ENCODE measurements at places on chromosomes 2 and 18.
A peak's percentile ranks its signal among the peaks of the same experiment; 100 is the strongest.

DNA sequence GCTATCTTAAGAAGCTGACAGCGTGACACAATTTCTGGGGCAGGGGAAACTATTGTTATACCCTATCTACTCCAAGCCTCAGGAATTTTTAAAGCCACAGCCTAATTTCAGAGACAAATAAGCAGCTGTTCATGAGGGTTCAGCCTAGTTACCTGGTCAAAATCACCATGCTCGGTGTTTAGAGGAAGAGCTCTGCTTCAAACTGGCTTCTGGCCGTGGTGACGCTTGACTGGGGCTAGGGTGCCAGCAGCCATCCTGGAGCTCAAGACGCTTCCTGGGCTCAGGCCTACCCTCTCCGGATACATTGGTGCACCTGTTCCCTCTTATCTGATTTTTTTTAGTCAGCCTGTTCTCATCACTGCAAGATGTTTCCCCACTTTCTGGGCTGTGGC, 41.7 kb downstream of the FRZB start:
- DNase-seq = no peak

- DNase-seq = peak; percentile 45
Measured at GRCh38 chr18:12049978-12050811, 43.4 kb upstream of the ANKRD62 start.

- no peak for DNase-seq
Measured at GRCh38 chr2:39390216-39390615, 46.9 kb downstream of the MAP4K3 start.

GRCh38 chr2:68237404-68237803, 14.9 kb downstream of the PPP3R1 start:
- no peak for DNase-seq

- no peak for DNase-seq
Measured at GRCh38 chr18:25979369-25980040, 110.9 kb downstream of the SS18 start.

- DNase-seq = no peak
Measured at GRCh38 chr2:195482010-195482409, 175.0 kb upstream of the SLC39A10 start.

DNA sequence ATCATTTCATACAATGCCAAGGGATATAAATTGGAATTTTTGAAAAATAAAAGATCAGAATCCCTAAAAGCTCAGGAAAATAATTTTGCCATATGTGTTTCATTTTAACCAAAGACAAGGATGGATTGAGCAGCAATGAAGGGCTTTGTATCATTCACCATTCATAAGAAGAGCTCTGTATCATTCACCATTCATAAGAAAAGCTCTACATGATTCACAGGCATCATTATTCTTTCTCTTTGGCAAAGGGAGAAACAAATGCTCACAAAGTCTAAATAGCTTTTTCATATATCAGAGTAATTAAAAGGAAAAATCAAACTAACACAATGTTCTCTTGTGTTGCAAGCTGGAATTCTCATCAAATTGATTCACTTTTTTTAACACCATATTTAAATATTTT, 169.1 kb upstream of the MC4R start:
- DNase-seq = no peak

GRCh38 chr2:60963190-60963589, 54.3 kb upstream of the PEX13 start:
- no peak for DNase-seq

GRCh38 chr2:2591542-2591940, 260.5 kb upstream of the MYT1L start:
- DNase-seq = no peak

DNA sequence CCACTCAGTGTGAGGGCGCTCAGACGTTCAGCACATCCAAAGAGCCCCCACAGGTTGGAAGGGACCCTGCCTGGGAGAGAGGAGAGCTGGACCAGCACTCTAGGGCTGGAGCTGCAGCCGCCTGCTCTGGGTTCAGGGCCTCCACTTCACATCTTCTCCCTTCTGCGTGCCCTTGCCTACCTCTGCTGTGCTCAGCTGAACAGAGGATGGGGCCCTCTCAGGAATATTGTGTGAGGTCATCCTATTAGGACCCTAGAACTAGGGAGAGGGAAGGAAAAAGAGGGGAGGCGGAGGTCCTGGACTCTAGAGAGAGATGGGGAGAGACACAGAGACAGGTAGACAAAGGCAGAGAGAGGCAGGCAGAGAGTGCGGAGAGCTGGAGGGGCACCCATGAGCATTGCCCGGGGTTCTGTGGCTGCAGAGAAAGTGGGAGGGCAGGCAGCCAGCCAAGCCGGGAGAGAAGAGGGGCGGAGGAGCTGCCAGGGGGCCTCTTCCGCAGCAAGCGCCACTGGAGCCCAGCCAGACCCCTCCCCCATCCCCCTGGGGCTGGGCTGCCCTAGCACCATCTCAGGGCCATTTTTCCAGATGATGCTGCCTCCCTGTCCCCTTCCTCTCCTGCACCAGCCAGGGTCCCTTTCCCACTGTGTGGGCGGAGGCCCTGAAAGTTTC, 8.3 kb upstream of the TNS1 start:
- DNase-seq = no peak
